ENCODE measurements at places on chromosomes 13 and 19.

DNA sequence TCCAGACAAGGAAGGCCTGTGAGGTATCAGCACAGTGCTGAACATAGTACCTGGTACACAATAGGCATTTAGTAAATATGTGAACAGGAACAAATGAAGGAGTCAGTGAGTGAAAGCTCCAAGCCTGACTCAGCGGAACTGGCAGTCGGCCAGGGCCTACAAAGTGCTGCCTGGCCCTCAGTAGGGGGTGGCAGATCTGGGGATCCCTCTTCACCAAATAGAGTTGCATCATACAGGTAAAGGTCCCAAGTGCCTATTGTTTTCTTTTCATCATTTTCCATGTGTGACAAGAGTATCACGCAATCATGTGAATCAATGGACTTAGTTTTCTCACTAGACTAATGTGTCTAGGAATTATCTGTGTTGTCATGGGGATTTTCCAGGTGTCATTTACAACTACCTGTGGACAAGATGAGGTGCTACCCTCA is 9.2 kb downstream of the CYP2B6 start:
- no peak for DNase-seq

DNA sequence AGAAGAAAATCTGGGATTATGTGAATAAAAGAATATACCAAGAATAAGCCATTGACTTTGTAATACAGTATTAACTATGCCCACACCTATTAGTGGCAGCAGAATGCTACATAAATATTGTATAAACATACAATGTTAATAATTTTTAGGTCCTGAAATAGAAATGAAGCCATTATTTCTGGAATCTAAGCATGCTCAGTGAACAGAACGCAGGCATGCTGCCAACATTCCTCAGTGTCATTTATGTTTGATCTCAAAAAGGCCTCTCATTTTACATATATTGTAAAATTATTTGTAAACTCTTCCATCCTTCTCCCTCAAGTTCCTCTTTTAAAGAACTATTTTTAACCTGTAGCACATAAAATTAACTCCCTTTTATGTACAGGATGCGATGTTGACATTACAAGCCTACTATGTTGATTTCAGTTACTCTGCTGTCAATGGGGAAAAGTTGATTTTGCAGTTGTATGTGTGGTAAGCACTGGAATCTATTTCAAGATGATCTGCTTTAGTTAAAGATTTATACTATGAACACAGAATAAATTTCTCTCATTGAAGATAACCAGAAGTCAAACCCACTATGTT is 118.8 kb downstream of the VWA8 start:
- no peak for DNase-seq

GRCh38 chr13:85806553-85807175 is 7.4 kb upstream of the SLITRK6 start:
- DNase-seq: peak; percentile 15

GRCh38 chr13:77492982-77493381 is 42.5 kb upstream of the SCEL start:
- no peak for DNase-seq

DNA sequence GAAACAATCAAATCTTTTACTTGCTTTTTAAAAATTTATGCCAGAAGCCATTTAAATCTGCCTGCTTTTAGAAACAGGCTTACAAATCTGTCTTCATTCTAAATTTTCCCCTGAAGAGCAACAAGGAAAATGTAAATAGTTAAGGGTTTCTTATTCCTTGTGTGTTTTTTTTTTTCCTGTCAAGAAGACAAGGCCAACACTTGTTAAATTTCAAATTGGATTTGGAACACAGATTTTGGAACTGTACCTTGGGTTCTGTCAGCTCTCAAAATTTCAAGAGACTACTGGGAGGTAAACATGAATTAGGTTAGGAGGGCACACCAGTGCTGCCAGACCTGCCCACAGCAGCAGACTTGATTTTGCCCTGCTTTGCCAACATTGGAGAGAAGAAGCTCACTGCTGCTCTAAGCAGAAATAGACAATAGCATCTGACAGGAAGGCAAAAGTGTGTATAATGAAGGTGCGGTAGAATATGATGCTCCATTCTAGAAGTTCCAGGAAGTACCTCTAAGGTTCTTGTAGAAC is 121.7 kb downstream of the NHLRC3 start:
- DNase-seq: no peak

GRCh38 chr19:18340990-18341868 is 831 bp downstream of the PGPEP1 start:
- no peak for DNase-seq

- no peak for DNase-seq
Measured at GRCh38 chr13:27954406-27954851, 14.7 kb downstream of the CDX2 start.

DNA sequence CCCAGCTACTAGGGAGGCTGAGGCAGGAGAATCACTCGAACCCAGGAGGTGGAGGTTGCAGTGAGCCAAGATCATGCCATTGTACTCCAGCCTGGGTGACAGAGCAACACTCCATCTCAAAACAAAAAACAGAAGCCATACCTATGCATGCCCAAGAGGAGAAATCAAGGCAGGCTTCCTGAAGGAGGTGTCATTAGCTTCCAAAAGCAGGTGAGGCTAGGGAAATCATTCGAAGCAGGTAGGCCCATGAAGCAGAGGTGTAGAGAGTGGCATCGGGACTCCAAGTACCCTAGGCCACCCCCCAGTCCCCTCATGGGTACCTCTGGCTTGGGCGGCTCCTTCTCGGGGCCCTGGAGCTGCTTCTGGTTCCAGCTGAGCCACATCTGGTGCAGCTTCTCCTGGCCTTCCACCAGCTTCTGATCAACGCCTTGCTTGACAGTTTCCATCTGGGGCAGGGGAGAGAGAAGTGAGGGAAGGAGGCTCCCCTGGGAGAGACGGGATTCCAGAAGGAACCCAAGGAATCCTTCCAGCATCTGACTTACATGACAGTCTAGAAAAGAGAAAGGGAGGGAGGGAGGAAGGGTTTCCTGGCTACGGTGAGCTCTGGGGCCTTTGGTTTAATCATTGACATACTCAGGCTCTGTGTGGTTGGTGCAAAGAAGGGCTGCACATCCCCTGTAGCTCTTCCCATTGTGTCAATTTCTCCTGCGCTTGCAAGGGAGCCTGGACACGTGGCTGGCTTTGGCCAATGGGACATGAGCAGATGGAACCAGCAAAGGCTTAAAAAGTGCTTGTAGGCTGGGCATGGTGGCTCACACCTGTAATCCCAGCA is 13.1 kb upstream of the TICAM1 start:
- DNase-seq: no peak

- no peak for DNase-seq
Measured at GRCh38 chr19:14655726-14656125, 18.9 kb downstream of the ADGRE3 start.

DNA sequence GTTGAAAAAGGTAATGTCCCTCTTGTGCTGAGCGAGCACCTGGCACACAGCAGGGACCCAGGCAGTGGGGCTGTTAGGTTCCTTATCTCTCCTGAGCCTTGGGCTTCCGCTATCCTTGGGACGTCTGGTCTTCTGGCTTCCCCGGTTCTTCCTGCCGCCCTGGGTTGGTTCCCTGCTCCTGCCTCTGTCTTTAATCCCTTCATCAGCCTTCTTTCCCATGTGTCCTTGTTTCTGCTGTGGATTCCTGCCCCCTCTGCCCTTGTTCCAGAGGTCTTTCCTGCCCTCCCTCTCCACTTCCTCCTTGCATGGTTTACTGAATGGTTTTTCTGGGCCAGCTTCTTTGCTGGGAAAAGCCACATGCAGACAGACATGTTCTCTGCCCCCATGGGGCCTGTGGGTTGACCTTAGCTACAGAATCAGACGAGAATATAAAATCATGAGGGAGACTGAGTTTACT is 2.6 kb downstream of the EPN1 start:
- no peak for DNase-seq

- peak; percentile 56 for DNase-seq
Measured at GRCh38 chr19:15417699-15418098, 1.1 kb downstream of the AKAP8L start.

DNA sequence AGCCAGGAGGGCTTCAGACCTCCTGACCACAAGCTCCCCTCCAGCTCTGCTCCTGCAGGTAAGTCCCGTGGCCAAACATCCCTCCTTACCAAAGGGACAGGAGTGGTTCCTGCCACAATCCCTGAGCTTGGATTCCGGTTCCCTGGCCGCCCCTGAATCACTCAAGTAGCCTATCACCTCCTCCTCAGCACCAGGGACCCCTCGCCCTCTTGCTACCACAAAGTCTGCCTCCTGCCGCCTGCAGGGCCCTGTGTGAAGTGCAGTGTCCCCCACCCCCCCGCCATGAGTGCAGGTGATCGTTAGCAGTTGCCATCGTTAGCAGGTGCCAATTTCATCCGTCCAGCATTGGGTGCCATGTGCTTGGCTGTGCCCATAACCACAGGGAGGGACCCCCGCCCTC is 40.8 kb upstream of the RANBP3 start:
- no peak for DNase-seq

- DNase-seq: no peak
Measured at GRCh38 chr13:76019421-76020044, 383.4 kb downstream of the LMO7 start.

GRCh38 chr19:17455308-17456123 is 5.2 kb downstream of the NXNL1 start:
- DNase-seq: no peak

DNA sequence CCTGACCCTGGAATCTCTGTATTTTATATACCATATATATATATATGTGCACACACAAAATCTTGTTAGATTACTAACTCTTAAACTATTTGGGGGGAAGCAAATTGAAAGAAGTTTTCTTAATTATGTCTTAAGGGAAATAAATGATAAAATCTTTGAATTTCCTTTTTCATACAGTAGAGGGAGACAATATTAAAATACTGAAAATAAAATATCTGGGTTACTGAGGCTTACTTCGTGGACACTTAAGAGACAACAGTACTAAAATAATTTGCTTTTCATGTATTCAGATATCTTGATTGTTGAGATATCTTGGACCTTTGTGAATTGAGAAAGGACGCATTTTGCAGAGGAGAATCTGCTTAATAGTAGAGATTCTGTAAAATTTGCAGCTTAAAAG is 17.0 kb downstream of the SUGT1 start:
- no peak for DNase-seq

- DNase-seq: no peak
Measured at GRCh38 chr19:1416014-1416841, 8.8 kb downstream of the DAZAP1 start.

DNA sequence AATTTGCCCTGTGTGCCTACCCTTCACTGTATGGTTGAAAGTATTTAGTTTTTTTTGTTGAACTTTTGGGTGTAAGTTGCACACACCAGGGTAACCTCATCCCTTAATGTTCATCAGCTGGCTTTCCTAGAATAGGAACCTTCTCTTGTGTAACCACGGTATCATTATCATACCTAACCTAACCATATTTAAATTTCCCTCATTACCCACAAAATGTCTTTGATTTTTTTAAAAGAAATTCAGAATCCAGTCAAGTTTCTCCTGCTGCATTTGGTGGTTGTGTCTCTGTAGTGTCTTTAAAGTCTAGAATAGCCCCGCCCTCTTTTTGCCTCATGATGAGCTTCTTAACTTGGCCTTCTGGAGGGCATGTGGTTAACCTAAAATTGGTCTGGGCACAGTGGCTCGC is 80.3 kb downstream of the RYR1 start:
- DNase-seq: no peak
